ENCODE measurements at places on chromosomes 1 and 21.

DNA sequence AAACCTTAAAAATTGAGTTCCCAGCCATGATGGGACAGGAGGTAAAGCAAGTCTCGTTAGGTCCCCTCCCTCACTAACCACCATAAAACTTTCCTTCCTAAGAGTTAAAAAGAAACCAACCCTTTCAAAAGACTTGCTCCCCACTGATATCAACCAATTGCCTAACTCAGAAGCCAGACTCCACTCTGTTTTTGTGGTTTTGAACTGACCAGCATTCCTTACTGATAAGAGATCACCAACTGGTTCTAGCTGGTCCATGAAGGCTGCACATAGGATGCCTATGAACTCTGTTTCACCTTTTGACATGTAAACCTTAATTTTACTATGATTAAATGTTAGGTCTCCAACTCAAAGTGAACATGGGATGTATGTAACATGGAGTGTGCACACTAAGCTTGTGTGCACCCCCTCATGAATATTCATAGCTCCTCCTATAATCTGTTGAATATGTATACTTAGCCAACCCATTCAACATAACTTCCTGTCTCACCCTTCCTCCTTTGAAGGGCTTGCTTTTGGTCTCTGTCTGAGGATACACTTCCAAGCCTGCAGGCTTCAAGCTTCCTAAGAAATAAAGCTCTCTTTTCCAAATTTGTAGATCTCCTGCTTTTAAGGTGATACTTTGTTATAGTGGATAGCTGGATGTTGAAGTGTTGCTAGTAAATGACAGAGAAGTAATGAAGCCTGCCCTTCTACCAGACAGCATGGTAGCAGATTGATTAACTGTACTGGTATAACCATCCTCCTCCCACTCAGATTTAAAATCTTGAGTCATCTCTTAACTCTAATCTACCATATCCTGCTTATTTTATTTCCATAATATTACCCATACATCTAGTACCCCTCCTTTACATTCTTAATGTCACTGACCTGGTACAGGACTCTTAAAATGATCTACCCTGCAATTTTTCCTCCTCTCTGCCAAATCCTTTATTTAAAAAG is 95.6 kb downstream of the ZNF644 start:
- no peak for DNase-seq

GRCh38 chr1:46148318-46148717 is 15.9 kb upstream of the PIK3R3 start:
- DNase-seq, result no peak

DNA sequence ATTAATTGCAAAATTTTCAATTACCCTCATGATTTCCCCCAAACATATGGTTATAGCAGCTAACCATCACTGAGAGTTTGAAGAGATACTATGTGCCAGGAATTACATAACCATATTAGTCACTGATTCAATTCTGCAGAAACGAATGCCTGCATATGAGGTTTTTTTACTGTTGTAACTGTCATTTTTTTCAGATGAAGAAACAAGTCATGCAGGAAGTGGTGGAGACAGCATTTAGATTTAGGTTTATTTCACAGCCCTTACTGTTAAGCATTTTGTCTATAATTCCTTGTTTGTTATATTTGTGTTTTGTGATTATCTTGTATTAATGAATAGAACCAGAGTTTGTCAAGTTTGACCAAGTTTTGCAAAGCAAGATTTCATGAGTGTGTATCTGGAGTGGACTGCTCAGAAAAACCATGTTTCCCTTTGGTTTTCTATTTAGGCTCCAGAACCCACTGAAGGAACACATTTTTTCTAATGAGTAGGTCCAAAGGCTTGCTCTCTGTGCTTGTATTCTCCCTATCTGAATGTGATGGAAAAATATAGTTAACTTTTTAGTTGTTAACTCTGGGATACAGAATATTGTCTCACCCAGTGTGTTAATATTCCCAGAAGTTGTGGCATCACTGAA is 308.5 kb upstream of the ADAMTS5 start:
- no peak for DNase-seq

DNA sequence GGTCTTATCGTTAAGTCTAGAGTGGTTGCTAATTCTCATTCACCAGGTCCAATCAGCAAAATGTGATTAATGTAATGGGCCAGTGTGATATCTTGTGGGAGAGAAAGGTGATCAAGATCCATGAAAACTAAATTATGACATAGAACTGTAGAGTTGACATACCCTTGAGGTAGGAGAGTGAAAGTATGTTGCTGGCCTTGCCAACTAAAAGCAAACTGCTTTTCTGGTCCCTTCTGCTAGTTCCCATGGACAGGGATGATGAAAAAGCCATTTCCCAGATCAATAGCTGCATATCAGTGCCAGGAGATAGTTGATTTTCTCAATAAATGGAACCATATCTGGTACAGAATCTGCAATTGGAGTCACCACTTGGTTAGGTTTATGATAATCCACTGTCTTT is 65.8 kb downstream of the FH start:
- no peak for DNase-seq

DNA sequence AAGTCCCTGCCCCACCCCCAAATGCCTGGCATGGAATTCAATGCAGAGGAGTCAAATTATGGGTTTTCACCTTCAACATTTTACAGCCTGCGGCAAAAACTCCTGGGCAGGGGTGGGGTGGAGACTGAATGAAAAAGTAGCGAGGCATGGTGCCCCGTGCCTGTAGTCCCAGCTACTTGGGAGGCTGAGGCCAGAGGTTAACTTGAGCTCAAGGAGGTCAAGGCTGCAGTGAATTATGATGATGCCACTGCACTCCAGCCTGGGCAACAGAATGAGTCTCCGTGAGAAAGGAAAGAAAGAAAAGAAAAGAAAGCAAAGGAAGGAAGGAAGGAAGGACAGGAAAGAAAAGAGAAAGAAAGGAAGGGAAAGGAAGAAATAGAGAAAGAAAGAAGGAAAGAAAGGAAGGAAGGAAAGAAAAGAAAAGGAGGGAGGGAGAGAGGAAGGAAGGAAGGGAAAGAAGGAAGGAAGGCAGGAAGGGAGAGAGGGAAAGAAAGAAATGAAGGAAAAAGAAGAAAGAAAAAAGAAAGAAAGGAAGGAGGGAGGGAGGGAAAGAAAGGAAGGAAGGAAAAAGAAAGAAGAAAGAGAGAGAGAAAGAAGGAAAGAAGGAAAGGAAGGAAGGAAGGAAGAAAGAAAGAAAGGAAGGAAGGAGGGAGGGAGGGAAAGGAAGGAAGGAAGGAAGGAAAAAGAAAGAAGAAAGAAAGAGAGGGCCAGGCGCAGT is 11.1 kb downstream of the LEMD1 start:
- DNase-seq, result no peak

GRCh38 chr1:1116701-1117468 is 996 bp upstream of the C1orf159 start:
- peak; percentile 22 for DNase-seq

GRCh38 chr21:35189077-35189863 is 140.2 kb upstream of the RUNX1 start:
- DNase-seq, result no peak

- DNase-seq, result no peak
These were observed 133.6 kb upstream of the SLC45A1 start for GRCh38 chr1:8184301-8184700.

GRCh38 chr21:46063734-46064680 is 33.9 kb upstream of the COL6A2 start:
- DNase-seq, result no peak

GRCh38 chr1:89466307-89466930 is 58.2 kb upstream of the LRRC8B start:
- DNase-seq, result no peak

DNA sequence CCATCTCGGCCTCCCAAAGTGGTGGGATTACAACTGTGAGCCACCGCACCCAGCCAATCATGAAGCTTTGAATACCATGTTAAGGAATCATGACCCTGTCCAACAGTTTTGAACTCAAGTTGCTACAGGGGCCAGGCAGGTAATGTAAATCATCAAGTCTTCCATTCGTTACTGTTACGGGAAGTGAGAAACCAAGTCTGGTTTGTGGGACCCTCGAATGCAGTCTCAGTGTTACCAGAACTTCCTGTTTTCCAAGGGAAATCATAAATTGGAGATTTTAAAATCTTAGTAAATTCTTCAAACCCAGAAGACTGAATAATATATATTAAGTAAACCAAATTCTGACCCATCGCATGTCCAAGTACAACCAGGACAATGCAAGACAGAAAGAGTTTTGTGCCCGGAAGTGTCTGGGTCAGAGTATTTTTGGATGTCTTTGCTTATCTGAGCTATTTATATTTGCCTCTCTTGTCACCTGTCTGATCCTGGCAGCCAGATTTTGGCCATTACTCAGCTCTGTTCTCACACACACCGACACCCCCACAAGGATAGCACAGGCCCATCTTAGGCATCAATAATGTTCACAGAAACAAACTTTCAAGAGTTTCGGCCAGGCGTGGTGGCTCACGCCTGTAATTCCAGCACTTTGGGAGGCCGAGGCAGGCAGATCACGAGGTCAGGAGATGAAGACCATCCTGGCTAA is 8.8 kb downstream of the ATP5IF1 start:
- DNase-seq, result no peak

GRCh38 chr1:229058729-229059128 is 212.2 kb upstream of the RAB4A start:
- DNase-seq, result no peak

- no peak for DNase-seq
These were observed 9.0 kb upstream of the KCNE2 start for GRCh38 chr21:34354836-34355235.

GRCh38 chr21:37909936-37910335 is 6.3 kb downstream of the KCNJ6 start:
- no peak for DNase-seq

DNA sequence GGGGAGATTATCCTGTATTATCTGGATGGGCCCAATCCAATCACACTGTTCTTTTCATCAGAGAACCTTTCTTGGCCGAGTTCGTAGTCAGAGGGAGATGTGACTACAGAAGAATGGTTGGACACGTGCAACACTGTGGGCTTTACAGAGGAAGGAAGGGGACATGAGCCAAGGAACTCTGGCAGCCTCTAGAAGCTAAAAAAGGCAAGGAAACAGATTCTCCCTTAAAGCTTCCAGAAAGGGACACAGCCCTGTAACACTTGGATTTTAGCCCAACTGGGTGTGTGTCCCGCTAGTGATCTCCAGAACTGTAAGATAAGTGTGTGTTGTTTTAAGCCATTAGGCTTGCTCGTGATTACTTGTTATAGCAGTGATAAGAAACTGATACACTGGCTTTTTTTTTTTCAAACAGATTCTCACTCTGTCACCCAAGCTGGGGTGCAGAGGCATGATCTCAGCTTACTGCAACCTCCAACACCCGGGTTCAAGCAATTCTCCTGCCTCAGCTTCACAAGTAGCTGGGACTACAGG is 53.9 kb upstream of the FBXO28 start:
- DNase-seq, result no peak

DNA sequence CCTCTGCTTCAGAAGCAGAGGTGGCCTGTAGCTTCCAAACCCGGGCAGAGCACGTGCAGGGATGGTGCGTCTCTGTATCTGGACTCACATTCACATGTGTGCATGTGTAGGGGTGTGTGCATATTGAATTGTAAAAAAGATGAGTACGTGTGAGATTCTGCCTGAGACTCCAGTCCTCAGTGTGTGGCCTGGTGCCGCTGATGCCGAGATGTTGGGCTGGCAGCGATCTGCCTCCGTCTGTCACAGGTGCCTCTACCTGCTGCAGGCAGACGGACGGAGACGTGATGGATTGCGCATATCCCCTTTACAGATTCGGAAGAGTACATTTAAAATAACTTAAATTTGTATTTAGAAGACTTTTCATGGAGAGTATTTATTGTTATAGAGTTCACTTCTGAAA is 53.6 kb downstream of the ADARB1 start:
- DNase-seq, result no peak

GRCh38 chr1:10835421-10835820 is 39.0 kb upstream of the CASZ1 start:
- peak; percentile 49 for DNase-seq

GRCh38 chr1:1527092-1527816 is 13.2 kb downstream of the TMEM240 start:
- DNase-seq, result no peak

GRCh38 chr1:226806988-226807387 is 63.4 kb upstream of the PSEN2 start:
- DNase-seq, result no peak

DNA sequence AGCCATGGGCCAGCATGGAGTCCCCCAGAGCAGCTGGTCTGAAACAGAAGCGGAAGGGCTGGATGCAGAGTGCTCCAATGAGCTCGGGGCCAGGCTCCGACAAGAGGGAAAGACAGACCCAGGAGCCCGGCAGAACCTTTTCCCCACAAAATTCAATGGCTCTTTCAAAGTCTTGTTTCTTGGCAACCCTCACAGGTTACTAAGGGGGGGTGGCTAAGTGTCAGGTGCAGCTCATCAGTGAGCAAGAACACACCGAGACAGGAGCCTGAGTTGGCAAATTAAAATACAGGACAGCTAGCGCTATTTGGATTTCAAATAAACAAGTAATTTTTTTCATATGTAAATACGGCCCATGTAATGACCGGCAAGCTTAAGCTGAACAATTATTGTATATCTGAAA is 27.3 kb downstream of the PGBD5 start:
- no peak for DNase-seq

- DNase-seq, result no peak
These were observed 107.2 kb downstream of the KCNK1 start for GRCh38 chr1:233721004-233721595.

- no peak for DNase-seq
These were observed 98.5 kb upstream of the NGF start for GRCh38 chr1:115436596-115436995.

DNA sequence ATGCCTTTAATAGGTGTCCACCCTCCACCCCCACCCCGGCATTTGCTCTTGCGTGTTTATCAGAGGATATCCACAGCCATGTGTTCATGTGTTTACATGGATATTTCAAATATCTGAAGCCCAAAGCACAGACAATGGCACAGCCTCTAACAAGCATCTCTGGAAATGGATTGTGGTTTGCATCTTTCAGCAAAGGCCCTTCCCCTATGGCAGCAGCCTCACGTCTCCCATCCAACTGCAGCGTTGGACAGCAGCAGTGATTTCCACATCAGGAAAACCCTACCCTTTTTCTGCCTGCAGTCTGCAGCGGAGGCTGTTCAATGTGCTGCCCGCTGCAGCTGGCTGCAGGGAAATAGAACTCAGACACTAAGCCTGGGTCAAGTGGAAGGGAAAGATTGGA is 1.6 kb downstream of the RASSF5 start:
- no peak for DNase-seq

DNA sequence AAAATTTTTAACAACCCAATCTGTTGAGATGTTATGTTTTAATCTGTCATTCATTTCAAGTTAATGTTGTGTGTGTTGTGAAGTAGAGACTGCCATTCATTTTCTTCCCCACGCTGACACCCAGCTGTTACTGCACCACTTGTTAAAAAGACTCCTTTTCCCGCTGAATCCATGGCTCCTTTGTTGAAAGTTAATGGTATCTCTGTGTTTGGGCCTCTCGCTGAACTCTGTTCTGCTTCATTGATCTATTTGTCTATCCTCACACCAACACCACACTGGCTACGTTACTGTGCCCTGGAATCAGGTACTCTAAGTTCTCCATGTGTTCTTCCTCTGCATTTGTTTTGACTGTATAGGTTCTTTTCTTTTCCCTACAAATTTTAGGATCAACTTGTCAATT is 58.2 kb downstream of the PDE9A start:
- no peak for DNase-seq
